GM23248 (cell line): ENCODE measurements at places on chromosomes 3 and 15.
A peak's percentile ranks its signal among the peaks of the same experiment; 100 is the strongest.

DNA sequence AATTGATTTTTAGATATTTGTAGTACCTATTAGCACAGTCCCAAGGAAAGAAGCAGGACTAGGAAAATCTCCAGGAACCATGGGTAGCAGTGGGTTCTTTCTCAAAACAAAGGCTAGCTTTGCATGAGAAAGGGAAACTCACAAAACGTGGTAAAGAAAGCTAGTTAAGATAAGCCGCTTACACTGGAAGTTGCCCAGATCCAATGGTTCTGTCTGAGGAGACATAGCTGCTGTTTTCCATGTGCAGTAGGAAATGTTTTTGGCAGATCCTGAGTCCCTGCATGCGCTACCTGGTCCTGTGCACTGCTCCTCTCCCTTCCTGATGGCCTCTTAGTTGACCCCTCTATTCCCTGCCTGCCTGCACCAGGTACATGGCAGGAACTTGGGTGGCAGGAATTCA, 60.4 kb downstream of the TFG start:
- no peak for DNase-seq

DNA sequence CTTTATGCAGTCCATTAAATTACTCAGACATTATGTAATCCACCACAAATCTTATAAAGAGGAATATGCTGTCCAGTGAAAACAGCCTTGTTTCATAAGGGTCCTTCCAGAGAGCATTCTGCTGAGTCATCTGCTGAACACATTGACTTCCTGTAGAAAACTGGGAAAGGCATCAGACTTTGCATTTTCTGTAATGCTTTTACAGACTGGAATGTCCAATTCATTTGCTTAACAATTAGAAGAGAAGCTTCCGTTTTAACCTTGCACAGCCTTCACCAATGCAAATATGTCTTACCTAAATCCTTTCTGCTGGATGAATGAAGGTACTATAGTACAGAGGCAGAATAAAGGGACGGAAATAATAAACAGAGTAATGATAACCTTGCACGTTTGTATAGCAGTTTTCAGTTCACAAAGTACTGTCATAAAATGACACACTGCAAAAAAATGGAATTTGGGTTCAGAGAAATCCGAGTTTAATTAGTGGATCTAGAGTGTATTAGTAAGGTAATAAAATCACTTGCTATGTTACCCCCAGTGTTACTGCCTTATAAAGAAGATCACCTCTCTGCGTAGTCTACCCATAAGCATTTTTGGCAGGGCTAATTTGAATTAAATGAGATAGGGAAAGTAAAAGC, 301.5 kb downstream of the PYDC2 start:
- peak; percentile 61 for DNase-seq

GRCh38 chr3:104628185-104628789, 738.4 kb upstream of the ALCAM start:
- DNase-seq, result peak; percentile 84

- DNase-seq, result no peak
These were observed 41.0 kb upstream of the TRAK1 start for GRCh38 chr3:42050126-42050525.

DNA sequence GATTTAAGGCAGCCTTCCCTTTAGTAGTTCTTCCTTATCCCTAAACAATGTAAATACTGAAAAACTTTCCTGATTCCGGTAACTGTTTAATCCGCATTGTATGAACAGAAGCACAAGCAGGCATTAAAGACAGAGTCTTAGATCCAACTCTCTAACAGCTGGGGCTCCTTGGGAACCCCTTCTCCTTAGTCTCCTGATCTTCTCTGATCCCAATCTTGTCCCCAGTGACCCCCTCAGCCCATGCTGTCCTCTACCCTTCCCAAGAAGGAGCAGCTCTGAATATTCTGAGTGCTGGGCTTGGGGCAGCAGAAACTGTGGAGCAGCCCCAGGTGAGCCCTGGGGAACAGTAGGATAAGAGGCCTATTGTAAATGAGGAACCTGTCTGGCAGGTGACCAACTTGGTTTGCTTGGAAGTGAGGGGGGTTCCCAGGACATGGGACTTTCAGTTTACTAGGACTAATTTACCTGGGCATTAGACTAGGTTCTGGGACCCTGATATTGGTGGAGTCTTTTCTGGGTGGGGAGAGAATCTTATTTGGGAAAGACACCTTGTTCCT, 13.0 kb upstream of the SLC30A4 start:
- DNase-seq, result no peak

DNA sequence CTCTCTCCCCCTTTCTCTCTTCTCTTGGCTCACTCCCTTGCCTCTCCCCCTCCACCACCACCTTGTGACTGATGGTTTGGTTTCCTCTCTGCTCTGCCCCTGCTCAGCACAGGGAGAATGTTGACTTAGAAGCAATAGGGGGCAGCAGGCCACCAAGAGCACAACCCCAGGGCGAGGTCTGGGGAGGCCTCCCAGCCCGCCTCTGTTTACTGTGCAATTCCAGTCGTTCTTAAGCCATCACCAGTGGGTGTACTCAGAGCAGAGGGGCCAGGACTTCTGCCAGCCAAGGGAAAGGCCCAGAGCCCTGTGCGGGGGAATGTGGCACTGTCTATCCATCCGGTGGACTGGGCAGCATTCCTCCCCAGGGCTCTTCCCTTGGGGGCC, 5.7 kb upstream of the APEH start:
- no peak for DNase-seq

GRCh38 chr3:143951351-143951971, 20.2 kb upstream of the DIPK2A start:
- peak; percentile 71 for DNase-seq

DNA sequence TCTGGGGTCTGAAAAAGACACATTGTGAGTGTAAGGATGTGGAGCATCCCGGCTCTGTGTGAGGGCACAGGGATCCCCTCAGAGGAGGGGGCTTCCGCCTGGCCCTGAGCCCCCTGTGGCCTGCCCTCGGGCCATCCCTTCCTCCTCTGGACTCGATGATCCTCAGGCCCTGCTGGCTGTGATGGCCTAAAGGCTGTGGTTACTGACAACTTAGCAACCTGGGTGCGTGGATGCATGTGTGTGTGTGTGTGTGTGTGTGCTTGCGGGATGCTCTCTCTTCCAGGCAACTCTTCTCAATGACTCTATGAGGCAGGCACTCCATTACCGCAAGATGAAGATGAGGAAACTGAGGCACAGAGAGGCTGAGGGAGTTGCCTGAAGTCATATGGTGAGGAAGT, 66.0 kb downstream of the ASB7 start:
- DNase-seq, result no peak

GRCh38 chr15:74837482-74838136, 5.3 kb downstream of the ULK3 start:
- no peak for DNase-seq

- no peak for DNase-seq
These were observed 59.7 kb downstream of the GRIP2 start for GRCh38 chr3:14480207-14481017.

- no peak for DNase-seq
These were observed 86.8 kb downstream of the RFX7 start for GRCh38 chr15:56156877-56157276.
